ENCODE measurements at places on chromosomes 7 and 10.

- DNase-seq: no peak
Observed at GRCh38 chr10:131790021-131790420, 110.8 kb upstream of the PPP2R2D start.

GRCh38 chr10:70474780-70475179, 3.8 kb upstream of the PALD1 start:
- DNase-seq: no peak

GRCh38 chr10:93186653-93187052, 113.0 kb downstream of the CYP26A1 start:
- no peak for DNase-seq

DNA sequence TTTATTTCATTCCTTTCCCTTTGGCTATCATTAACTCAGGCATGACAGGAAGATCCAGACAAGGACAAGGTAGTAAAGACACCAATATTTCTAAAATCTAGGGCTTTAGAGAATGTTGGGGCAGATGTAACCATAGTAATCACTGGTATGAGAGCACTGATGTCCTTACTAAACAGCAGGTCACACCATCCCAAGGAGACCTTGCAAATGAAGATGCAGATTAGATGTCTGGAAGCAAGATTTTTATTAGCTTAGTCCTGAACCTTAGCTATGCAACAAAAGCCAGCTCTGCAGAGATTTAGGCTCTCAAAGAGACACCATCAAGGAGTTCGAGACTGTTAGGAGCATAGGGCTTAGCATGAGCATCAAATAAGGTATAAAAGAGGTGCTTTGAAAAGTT, 23.6 kb upstream of the FRA10AC1 start:
- DNase-seq: no peak

GRCh38 chr7:101365956-101366355, 3.3 kb downstream of the COL26A1 start:
- DNase-seq: no peak

DNA sequence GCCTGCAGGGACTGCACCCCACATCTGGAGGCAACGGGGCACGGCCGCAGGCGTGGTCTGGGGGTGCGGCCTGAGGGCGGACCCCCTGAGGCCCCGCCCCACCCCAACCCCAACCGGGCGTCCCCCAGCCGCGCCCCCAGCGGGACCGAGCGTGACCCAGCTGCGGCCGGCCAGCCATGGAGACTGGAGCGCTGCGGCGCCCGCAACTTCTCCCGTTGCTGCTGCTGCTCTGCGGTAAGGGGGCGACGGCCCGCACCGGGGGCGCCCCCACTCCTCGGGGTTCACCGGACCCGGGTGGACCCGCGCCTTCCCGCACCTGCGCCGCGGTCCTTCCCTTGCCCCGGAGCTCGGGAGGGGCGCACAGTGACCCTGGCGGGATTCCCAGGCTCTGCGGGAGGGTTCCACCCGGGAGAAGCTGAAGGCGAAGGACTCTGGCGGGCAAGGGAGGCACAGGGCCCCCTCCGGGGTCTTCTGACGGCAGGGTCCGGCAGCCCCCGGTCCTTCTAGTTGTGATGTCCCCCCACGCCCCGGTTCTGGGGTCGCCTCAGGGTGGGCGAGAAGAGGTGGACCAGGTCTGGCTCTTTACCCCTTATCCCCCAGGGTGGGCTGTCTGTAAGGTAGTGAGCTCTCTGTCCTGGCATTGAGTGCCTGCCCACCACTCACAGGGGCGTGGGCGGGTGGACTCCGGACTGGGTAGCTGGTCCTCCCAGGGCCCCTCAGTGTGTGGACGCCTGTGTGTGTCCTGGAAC, at the start of gene RAMP3:
Gene RAMP3, plus strand, starts transcription at position 139 of the 749 bp plus-strand sequence. Its CDS starts 38 bp downstream, at position 177.
- DNase-seq: peak; percentile 72

DNA sequence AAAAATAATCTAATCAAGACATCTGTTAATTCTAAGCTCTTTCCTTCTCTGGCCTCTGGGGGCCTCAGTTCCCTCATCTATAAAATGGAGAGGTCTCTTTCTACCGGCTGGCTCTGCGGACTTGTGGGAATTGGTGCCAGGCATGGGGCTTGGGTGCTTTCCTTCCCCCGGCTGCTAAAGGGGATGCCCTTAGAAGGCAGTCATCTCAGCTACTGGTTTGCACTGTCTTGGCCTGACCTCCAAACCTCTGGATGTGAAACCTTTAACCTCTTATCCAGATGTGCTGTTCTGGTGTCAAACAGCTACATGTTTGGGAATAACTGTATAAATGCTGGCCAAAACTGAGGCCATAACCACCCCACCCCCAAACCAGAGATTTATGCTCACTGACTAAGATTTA, 320.0 kb downstream of the RPS24 start:
- DNase-seq: peak; percentile 15

- no peak for DNase-seq
Observed at GRCh38 chr7:125644109-125644508, 714.5 kb upstream of the POT1 start.

- no peak for DNase-seq
Observed at GRCh38 chr10:124291001-124291701, 127.6 kb downstream of the OAT start.

DNA sequence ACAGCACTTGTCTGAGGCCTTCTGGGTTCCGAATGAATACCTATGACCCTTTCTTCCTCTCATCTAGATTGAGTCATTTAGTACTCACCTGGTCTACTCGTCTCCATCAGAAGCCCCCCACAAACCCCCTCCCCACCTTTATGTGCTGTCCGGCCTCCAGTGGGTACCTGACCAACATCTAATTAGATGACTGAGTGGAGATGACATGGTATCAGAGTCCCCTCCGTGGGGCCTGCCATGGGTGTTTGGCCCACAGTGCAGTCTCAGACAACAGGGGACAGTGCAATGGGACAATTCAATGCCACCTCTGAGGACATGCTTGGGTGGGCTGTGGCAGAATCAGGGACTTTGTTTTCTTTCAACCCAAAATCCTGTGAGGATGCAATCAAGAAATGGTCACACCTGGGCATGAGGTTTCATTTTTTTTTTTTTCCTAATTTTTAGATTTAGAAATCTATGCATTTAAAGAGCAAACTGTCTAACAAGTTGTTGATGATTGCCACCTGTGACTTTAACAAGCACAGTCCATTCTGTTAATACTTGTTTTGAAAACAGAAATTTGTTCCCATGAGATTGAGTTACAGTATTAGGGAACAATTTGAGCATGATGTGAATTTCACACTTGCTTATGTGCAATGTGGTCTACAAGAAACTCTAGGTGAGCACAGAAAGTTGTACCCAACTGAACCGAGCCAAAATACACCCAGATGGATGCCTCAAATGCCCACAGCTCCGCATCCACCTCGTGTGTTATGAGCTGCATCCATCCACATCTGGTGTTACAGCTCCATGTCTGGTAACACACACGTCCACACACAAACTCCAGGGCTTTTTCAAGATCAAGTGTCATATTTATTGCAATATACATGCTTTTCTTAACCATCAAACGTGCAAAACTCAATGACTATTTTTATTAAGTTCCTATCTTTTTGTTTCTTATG, 27.5 kb downstream of the GPRIN2 start:
- no peak for DNase-seq

- no peak for DNase-seq
Observed at GRCh38 chr7:40965774-40966173, 737.1 kb downstream of the INHBA start.

GRCh38 chr7:63899691-63900393, 98.8 kb upstream of the ZNF722 start:
- DNase-seq: no peak

DNA sequence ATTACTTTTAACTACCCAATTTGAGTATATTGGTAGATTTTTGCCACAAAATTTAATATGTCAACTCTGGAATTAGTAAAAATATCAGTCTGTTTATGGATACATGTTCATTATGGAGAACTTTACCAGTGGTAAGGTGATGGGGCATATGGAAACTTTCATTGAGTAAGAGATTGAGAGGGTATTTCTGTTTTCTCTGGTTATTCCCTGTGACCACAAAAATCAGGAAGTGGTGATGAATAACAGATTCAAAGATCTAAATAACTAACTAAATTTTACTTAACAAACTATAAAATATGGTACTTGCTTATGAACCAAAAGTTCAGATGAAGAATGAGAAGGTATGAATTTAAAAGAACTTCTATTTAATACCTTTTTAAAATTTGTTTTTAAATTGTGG, 22.1 kb upstream of the STEAP4 start:
- no peak for DNase-seq

DNA sequence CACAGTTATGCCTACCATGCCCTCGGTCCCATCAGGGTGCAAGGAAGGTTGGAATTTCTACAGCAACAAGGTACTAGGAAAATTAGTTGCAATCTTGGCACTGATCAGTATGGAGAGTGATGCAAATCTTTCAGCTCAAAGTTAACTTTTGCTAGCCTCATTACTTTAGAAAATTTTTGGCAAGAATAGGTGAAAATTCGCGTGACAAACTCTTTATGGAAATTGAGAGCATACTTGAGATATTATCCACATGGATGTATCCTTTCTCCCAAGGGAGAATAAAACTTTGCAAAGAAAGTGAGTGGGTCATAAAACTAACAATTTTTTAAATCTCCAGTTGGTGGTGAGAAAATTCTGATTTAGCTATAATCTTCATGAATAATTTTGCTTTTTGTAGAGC, 71.1 kb upstream of the SLC39A12 start:
- DNase-seq: no peak

GRCh38 chr7:150716939-150717338, 526 bp downstream of the GIMAP1 start:
- no peak for DNase-seq
